Stimulated activated CD8-positive, alpha-beta memory T cell treated with anti-CD3 and anti-CD28 coated beads, Interleukin-4, amount 100 ng/mL, for 1 hour (primary cell): ENCODE measurements at places on chromosomes 13 and 19.

DNA sequence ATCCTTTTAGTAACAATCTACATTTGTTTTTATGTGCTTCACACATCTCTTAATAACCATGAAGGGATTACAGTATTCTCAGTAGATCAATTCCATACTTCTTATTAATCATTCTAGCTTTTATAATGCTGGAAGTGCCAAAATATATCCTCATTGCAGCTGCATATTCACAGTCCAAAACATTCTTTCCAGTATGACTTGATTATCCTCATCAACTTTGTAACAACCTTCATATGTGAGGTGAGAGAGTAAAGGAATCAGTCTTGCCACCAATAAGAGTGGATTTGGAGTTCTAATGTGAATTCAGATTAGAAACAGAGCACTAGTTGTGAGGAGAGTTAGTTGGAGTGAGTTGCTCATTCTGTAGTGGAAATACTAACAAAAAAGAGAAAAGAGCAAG is 208.0 kb upstream of the SPRY2 start:
- no peak for DNase-seq

DNA sequence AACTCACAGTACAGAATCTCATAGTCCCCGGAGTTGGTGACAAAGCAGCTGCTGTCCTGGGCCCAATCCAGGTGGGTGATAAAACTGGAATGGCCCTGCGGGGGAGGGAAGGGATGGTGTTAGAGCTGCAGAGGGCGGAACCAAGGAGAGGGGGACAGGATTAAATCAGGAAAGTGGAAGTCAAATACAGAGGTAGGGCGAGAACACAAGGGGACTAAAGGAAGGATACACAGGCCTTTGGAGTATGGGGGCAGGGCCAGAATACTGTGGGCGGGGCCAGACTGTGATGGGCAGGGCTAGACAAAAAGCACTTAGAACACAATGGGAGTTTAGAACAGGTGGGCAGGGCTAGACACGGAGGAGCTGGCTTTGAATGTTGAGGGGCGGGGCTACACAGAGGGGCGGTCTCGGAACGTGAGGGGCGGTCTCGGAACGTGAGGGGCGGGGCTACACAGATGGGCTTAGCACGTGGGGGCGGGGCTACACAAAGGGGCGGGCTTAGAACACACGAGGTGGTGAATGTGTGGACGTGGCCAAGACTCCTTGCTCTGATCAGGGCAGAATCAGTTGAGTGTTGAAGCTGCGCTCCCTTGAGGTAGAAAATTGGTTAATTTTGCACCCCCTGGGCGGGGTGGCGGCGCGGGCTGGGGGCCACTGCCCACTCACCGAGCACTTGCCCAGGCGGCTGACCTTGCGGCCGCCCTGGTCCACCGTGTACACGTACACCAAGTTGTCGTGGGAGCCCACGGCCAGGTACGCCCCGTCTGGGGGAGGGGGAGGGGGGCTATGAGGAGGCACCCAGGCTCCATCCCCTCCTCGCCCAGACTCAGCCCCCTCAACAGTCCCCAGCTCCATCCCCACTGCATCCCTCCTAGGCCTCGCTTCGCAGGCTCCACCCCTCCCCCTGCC is 14.0 kb upstream of the GPR4 start:
- peak; percentile 39 for DNase-seq

DNA sequence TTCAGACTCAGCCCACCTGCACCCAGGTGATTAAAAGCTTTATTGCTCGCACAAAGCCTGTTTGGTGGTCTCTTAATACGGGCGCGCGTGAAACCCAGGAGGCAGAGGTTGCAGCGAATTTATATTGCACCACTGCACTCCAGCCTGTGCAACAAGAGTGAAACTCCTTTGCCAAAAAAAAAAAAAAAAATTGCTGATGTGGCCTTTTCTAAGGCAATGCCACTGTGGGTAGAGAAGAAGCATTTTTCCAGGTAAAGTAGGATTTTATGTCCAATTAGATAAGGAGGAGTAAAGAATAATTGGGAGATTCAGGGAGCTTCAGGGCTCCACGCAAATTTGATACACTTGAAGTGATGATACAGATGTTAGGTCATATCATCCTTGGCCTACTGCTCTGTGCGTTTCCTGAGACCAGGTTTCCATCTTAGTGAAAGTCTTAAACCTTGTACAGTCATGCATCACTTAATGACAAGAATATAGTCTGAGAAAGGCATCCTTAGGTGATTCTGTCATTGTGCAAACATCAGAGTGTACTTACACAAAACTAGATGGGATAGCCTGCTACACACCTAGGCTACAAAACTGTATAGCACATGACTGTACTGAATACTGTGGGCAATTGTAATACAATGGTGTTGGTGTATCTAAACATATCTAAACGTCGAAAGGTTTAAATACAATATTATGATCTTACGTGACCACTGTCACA is 150.9 kb downstream of the SPRY2 start:
- no peak for DNase-seq

DNA sequence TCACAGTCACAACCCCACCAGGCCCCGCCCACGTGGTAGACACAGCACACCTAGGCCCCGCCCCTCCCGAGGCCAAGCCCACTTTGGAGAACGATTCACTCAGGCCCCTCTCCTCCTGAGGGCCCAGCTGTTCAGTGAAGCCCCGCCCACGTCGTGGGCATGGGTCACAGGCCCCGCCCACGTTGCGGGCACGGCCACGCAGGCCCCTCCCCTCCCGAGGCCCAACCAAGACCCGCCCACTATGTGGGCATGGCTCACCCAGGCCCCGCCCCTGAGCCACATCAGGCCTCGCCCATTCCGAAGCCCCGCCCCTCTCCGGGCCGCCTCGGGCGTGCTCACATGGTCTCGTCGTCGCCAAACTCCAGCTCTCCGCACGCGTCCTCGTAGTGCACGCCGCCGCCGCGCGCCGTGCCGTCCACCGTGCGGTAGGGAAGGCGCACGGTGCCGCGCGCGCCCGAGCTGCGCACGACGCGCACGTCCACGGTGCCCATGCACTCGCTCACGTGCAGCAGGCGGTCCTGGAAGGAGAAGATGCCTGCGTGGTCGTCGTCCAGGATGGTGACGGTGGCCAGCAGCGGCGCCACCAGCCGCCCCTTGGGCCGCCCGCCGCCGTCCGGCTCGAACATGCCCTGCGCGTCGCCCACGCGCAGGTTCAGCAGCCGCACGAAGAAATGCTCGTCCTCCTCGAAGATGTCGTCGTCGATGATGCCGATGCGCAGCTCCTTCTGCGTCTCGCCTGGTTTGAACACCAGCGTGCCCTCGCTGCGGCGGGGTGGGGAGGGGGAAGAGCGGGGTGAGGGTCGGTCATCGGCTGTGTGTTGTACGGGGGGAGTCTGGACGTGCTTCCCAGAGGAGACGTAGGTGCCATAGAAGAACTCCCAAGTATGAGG is 24.0 kb downstream of the SLC8A2 start:
- DNase-seq, result no peak

GRCh38 chr13:94660695-94661326 is 51.5 kb downstream of the SOX21 start:
- DNase-seq, result no peak

GRCh38 chr13:38899571-38899970 is 91.1 kb downstream of the STOML3 start:
- DNase-seq, result no peak

- no peak for DNase-seq
Measured at GRCh38 chr13:38697628-38698333, 10.9 kb downstream of the FREM2 start.

DNA sequence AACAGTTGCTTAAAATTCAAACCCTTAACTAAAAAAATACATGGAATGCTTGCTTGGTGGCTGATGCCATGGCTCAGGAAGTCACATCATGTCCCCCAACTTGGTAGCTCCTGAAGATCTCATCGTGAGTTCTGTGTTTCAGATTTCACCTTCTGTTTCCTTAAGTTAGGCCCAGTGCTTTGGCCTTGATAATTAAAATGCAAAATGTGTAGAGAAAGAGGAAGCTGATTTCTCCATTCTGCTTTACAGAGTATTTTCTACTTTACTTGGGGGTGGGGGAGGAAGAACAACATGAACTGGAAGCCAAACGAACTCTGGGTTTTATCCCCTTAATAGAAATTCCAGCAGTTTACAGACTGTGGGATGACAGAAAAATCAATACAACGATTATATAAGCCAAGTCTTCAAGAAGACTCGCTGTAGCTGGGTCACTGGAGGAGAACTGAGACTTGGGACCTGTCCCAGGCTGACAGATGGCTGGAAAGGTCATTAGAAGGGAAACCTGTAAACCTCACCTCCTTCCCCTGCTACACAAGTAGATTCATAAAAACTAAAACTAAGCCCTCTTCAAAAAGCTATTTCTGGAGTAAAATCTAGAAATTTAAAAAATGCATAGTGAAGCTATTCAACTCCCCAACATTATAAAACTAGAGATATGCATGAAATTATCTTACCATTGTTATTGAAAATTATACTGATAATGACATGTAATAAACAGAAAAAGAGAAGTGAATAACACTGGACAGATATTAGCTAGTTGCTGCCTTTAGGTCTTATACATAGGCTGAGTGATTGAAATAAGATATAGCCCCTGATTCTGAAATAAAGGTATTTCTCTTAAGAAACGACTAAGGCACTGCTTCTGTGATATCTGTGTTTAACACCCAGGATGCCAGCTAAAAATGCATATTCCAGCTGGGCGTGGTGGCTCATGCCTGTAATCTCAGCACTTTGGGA is 22.1 kb upstream of the GGACT start:
- DNase-seq, result no peak

GRCh38 chr13:30804474-30804873 is 69.1 kb downstream of the ALOX5AP start:
- DNase-seq, result no peak

DNA sequence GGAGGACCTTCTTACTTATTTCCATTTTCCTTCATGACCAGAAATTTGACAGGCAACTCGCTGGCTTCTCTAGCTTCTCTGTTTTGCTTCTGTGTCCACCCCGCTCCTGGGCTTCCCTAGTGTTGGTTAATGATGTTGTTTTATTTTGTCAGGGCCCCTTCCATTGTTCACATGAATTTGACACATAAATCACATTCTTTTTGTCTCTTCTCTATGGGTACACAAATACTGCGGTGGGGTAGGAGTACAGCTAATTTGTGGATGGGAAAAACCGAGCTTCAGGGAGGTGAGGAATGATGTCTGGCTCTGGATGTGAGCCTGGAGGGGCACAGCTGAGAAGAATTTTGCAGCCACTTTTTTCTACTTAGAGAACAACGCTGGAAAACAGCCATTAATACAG is 199.8 kb downstream of the DNAJC15 start:
- DNase-seq, result no peak

DNA sequence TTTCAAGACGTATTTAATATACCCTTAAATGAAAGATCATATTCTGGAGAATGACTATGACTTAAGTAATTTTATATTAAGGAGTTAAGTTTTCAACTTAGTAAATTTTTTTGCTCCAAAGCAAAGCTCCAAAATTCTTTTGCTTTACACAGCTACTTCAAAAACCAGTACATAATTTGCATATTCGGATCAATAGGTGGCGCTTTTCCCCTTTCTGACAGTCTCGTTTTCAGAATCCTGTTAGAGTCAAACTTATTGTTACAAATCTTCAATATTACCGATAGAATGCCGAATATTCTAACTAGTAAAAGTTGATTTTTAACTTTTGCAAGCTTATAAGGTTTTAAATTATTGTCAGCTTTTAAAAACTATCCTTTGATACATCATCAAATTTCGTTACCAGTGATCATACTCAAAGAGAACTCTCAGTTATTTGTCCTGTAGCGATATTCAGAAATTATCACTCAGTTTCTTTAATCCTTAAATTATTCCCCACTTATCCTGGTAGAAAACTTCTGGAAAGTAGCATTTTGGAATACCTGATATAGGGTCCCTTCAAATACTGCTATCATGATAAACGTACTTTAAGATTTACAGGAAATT is 852.7 kb upstream of the KLHL1 start:
- DNase-seq, result no peak
